A549 treated with Mapracorat at 1 μM for 4 hours (cell line): ENCODE measurements at places on chromosomes 6 and 20. TPM values are rescaled to one million over a fixed set of nuclear protein-coding genes. Genes with fewer than 3 reads are reported as not detected.

The RNF5 gene
- 35.4 to 47.6 TPM (median 45.6 TPM) in 5 replicates for total RNA-seq

The ADGRF4 gene
- total RNA-seq, result 11.9 to 15.7 TPM (median 13.3 TPM) in 5 replicates

The STMN3 gene
- total RNA-seq, result 7.7 to 11.7 TPM (median 9.6 TPM) in 5 replicates

The OXT gene
- not detected in 5 replicates for total RNA-seq

The FAM83C gene
- total RNA-seq, result 0.05 to 0.12 TPM (median 0.07 TPM) in 5 replicates

The OTOR gene
- not detected in 5 replicates for total RNA-seq

The NMBR gene
- total RNA-seq, result not detected in 5 replicates

The SMLR1 gene
- total RNA-seq, result not detected in 5 replicates

The C6orf58 gene
- not detected in 5 replicates for total RNA-seq

The LPIN3 gene
- total RNA-seq, result 10.1 to 17.1 TPM (median 12.5 TPM) in 5 replicates

The RIPOR2 gene
- 0.35 to 0.66 TPM (median 0.48 TPM) in 5 replicates for total RNA-seq

The COL21A1 gene
- 0.50 to 1.0 TPM (median 0.60 TPM) in 5 replicates for total RNA-seq

The SCRT2 gene
- 0.08 TPM in 1 of 5 replicates, not detected in the others for total RNA-seq

The PRDM13 gene
- 0.88 to 1.3 TPM (median 1.1 TPM) in 5 replicates for total RNA-seq

The CDC25B gene
- total RNA-seq, result 175 to 224 TPM (median 220 TPM) in 5 replicates

The CCN6 gene
- not detected in 5 replicates for total RNA-seq

The CGAS gene
- 3.2 to 4.8 TPM (median 4.1 TPM) in 5 replicates for total RNA-seq

The TRIM27 gene
- 38.6 to 45.5 TPM (median 43.7 TPM) in 5 replicates for total RNA-seq
